ENCODE measurements at places on chromosomes 2 and 18.

GRCh38 chr2:236871500-236872001 lies 214.1 kb upstream of the COPS8 start:
- no peak for DNase-seq

DNA sequence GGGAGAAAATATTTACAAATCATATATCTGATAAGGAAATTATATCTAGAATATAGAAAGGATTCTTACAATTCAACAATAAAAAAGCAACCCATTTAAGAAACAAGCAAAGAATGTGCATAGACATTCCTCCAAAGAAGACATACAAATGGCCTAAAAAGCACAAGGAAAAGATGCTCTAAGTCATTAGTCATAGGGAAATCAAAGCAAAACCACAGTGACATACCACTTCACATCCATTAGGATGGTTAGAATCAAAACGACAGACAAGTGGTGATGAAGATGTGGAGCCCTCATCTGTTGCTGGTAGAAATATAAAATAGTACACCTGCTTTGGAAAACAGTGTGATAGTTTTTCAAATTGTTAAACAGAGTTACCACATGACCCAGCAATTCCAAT lies 48.2 kb downstream of the MAPRE2 start:
- DNase-seq: no peak

GRCh38 chr2:215748446-215748845 lies 264.9 kb downstream of the MREG start:
- no peak for DNase-seq

GRCh38 chr2:210445116-210445707 lies 31.3 kb downstream of the LANCL1 start:
- no peak for DNase-seq

DNA sequence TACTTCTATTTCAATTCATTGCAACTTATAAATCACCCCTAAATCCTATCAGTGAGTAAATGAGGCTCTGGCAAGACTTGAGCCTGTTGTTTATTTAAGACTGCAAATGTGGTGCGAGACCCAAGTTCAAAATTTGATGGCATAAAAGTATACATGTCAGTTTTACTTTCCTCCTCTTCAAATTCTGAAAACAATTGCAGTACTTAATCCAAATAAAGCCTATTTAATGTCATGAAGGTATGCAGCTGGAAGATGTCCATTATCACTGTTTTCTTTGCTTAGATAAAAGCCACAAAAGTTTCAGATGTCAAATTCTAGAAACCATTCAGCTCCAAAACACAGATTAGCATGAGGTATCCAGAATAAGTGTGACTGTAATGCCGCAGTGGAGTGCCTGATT lies 3.3 kb downstream of the APCDD1 start:
- DNase-seq: no peak

GRCh38 chr2:241154915-241155314 lies 4.6 kb downstream of the PPP1R7 start:
- no peak for DNase-seq

DNA sequence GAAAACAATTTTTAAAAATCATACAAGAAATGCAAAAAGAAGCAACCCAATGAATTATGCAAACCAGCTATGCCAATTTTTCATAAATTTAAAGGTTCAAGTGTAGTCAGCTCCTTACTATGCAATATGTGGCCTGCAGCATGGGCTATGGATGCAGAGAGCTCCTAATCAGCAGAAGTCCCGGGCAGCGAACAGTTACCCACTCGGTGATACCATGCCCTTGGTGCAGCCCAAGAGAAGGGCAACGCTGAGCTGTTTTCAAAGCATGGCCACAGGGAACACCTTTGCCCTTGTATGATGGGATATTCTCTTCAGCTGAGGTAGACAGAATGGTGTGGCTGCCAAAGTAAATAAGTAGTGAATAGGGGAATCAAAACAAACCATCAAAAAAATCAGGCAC lies 17.3 kb upstream of the ARL5A start:
- DNase-seq: no peak

- DNase-seq: no peak
Measured at GRCh38 chr2:187640926-187641510, 86.8 kb upstream of the TFPI start.

GRCh38 chr2:216477283-216478035 lies 21.2 kb upstream of the RPL37A start:
- no peak for DNase-seq

DNA sequence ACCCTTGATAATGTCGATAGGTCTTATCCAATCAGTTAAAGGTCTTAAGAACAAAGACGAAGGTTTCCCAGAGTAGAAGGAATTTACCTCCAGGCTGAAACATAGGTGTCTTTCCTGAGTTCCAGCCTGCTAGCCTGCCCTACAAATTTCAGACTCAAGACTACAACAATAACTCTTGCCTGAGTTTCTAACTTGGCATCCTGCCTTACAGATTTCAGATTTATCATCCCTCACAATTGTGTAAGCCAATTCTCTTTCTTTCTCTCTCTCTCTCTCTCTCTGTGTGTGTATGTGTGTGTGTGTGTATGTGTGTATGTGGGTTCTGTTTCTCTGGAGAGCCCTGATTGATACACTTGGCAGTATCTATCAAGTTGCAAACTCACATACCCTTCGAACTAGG lies 37.2 kb upstream of the B4GALT6 start:
- no peak for DNase-seq

DNA sequence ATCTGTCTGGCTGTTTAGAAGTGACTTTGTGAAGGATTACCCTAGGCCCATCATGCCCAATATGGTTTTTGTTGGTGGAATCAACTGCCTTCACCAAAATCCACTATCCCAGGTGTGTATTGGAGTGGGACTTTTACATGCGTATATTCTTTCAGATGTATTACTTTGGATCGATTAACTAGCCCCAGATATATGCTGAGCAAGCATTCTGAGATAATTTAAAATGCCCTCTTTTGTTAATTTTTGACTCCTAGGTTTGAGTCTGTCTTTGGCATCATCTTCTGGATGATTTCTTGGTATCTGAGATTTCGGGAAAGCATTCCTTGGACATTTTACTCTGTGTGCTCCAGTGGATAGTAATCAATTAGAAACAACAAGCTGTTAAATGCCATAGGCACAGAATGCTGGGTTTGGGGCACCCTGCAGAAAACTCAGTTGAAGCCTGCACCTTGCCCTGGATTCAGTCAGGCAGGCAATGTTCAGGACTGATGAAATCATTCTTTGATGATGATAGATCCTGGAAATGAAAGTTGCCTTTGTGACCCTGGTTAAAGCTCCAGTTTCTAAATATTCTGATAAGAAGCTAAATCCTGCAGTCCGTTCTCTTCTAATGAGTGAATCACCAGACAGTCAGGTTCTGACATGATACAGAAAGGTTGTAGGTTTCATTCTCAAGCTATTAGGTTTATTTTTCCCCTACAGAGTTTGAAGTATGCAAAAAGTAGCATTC lies 1.1 kb downstream of the UGT1A1 start:
- no peak for DNase-seq

- DNase-seq: no peak
Measured at GRCh38 chr2:30229596-30229995, 1.7 kb upstream of the LBH start.

DNA sequence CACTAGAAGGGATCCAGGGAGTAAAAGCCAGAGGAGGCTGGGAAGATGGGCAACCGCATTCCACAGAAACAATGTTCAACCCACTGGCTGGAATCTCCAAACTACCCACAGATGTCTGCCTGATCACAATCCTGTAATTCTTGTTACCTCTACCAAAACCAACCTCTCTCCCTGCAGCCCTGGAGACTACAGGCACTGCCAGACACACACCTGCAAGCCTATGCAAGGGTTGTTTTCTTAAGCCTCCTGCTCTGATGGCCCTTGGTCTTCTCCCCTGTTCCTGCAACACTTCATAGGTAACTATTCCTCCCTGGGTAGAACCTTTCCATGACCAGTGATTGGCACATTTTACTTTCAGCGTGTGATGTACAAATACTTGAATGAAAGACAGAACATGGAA lies 21.9 kb downstream of the ST6GAL2 start:
- no peak for DNase-seq

- no peak for DNase-seq
Measured at GRCh38 chr2:84459944-84460429, 907 bp upstream of the SUCLG1 start.

DNA sequence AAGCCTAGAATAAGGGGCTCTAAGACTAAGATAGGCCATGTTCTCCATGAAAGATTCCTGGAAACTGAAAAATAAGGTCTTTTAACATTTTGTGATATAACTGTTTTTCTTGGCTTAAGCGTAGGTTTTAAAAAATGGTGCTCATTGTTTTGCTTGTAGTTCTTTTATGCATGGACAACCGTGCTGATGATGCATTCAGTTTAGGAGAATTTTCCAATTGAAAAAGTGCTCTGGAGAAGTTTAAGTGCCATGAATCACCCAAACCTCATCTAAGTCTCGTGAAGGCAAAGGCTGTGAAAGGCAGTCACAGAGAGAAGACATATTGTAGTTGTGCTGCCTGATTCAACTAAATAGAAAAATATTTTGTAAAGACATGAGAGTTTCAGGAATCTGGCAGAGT lies 111.8 kb upstream of the GAREM1 start:
- DNase-seq: no peak

All from stimulated activated CD4-positive, alpha-beta T cell treated with anti-CD3 and anti-CD28 coated beads, Interleukin-15, amount 100 ng/mL, for 1 hour (primary cell).